NCI-H774 (cell line): ENCODE measurements at places on chromosomes 3 and 15.

GRCh38 chr15:65292938-65293518 is 2.8 kb upstream of the RNU5A-1 start:
- DNase-seq: no peak

GRCh38 chr3:123660900-123661299 is 76.0 kb upstream of the HACD2 start:
- DNase-seq: no peak

DNA sequence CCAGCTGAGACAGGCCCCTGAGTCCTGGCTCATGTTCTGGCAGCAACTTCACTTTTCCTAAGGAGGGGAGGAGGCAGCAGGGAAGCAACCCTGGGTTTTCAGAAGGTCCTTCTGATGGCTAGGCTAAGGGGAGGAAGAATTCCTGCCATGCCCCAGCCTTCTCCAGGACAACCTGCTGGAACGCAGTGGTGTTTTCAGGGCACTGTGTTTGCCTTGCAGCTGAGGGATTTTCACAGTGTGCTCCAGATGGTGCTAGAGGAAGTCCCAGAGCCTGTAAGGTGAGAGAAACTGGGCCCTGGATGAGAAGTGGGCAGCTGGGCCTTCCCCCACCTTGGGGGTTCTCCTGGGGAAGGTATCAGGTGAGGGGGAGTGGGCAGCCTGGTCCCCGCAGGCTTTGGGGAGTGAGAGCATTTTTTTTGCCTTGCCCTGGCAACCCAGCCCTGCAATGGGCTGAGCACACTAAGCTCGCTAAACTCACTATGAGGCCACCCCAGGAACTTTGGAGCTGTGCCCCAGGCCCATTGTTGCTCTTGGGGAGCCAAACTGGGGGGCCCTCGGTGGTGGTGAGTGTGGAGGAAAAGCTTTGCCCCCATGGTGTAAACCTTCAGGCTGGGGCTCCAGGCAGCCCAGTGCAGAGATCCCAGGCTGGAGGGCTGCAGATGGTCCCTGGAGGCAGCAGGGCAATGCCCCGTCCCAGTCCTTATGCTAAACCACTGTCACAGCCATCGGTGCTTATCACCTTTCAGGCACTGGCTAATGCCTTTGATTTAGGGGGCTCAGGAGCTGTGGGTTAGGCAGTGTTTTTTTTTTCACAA is 41.1 kb downstream of the ACAA1 start:
- no peak for DNase-seq

GRCh38 chr3:129182390-129183185 is 1.1 kb downstream of the CNBP start:
- no peak for DNase-seq

DNA sequence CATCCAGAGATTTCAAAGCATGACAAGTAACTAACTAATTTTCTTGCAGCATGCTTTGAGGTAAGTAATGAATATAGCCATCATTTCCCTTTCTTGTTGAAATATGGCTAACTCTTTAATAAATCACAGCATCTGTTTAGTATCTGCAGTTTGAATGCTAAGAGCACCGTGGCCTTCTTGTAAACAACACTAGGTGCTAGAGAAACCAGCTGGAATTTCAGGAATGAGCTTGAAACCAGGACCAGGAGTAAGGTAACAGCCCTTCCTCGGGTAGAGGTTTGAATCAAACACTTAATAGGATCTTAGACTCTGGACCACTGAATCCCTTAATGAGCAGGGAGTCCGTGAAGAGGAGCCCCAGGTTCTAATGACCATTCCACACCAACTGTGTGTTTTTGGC is 13.6 kb downstream of the CALML4 start:
- no peak for DNase-seq

- DNase-seq: no peak
Observed at GRCh38 chr3:187497052-187497451, 128.9 kb downstream of the RTP4 start.

- DNase-seq: peak; percentile 89
Observed at GRCh38 chr15:90165659-90166489, 35.3 kb upstream of the SEMA4B start.

DNA sequence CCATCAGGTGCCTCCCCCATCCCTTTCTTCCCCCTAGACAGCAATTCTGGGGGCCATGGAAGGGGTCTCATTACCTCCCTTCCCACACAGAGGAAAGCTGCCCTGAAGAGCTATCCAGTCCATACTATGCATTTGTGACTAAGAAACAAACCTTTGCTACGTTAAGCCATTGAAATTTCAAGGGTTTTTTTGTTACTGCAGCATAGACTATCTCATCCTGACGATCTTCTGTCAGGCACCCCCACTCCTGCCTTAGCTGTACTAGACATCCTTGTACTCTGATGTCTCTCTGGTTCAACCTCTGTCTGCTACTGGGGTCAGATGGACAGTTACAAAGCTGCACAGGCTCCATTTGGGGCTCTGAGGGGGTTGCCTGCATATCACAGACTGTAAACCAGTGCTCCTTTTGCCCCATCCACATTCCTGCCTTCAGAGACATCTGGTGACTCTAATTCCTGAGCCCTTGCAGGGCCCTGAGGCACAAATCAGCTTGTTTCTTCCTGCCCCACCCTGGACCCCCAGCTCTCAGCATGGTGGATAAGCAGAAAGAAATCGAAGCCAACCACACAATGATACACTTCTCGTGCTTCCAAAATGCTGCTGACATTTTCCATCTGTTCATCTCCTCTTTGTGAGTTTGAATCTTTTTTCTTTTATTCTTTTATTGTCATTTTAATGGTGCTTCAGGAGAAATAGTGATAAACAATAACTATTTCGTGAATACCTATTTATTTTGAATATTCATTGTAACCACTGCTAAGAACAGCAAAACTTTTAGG is 21.6 kb upstream of the NSMCE3 start:
- DNase-seq: no peak

DNA sequence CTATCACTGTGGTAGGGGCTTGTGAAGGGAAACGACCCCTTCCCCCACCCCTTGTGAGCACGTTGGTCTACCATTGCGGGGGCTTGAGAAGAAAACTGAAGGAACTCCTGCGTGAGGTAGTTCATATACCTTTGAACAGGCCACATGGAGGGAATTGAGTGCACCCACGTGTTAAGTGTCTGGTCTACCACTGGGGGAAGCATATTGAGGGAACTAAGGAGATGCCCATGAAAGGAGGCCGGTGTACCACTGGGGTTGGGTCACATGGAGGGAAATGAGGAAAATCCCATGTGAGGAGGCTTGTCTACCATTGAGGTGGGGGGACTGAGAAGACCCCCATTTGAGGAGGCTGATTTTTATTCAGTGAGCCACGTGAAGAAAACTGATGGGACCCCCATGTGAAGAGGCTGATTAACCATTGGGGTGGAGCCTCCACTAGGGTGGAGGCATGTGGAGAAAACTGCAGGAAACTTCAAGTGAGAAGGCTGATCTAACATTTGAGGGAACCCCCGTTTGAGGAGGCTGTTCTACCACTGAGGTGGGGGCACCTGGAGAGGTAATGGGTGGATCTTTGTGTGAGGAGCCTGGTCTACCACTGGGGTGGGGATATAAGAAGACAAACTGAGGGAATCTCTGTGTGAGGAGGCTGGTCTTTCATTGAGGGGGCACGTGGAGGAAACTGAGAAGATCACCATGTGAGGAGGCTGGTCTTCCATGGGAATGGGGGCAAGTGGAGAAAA is 163.2 kb downstream of the FBLN2 start:
- no peak for DNase-seq

DNA sequence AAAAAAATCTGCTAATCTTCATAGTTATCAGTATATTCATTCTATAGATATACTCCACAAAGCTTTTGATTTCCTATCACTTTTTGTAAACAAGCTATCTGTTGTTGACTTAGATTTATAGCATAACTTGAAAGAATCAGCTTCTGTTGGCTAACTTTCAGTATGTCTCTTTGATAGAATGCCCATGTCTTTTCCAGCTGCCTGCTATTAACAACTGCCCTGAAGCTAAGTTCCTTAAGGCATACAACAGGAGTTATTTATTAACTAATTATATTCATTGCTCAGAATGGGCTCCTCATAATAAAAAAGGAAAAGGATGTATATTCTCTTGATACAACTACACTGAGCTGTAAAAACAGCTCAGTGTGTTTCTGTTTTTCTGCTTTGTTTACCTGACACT is 293.9 kb downstream of the TUSC7 start:
- DNase-seq: no peak

DNA sequence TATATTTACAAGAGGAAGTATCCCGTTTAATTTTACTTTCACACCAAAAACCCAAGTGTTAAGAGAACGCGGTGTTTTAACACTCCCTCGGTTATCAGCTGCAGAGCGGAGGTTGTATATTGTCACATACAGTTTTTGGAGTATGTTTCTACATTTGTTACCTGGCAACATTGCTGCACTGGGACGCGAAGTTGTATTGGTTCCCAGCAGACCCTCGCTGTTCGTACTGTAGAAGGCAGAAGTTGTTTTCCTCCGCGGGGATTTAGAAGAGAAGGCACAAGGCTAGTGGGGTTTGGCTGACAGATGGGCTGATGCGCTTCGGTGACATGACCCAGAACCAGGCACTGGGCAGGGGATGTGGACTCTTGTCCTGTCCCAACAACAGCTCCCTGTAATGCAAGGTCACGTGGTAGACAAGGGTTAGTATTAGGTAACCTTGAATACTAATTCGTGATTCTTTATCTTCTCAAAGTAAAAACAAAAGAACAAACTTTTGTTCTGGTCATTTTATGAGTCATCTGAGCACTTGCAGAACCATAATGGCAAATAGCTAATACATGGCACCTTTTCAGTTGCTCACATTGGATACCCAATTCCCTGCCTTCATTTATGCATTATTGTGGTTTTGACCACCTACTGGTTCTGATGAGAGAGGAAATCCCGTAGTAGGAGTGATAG is 230.4 kb upstream of the BHLHE40 start:
- no peak for DNase-seq

DNA sequence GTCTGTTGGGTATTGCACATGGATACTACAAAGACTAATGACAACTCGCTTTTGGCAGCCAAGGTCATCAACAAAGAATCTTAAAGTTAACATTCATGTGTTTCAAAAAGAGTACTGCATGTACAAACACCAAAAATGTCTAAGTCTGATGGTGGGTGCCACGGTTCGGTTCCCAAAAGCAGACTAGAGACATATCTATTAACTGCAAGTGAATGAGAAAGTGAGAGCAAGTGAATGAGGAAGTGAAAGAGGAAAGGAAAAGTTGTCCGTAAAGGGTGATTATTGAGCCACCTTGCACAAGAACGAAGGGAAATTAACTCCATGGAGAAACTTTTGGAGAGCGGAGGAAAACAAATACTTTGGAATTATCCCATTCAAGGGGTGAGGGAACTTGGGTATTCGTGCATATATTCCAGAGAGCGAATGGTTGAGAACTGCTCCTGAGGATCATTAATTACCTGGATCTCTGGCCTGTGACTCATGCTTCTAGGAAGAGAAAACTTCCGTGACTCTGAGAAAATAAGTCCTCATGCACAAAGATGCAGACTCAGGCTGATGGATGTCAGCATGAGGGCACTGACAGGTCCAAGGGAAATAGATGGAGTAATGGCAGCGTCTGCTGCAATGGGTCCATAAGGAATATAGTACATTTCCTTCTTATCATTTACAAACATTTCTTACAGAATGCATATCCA is 336.5 kb upstream of the TGFBR2 start:
- DNase-seq: no peak

DNA sequence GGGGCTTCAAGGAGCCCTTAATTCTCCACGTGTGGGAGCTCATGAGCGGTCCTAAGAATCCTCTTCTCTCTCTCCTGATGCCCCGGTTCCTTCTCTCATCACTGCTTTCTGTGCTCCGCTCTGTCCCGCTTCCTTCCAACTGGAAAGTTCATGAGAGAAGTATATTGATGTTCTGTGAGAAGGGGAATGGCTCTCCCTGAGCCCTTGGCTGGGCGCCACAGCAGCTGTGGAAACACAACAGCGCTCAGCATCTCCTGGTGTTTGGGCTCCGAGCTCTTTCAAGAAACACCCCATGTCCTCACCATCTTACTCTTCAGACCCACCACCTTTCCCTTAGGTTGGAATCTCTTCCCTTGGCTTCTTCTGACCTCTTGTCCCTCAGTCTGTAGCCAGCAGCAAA is 161.7 kb downstream of the VGLL4 start:
- DNase-seq: no peak

DNA sequence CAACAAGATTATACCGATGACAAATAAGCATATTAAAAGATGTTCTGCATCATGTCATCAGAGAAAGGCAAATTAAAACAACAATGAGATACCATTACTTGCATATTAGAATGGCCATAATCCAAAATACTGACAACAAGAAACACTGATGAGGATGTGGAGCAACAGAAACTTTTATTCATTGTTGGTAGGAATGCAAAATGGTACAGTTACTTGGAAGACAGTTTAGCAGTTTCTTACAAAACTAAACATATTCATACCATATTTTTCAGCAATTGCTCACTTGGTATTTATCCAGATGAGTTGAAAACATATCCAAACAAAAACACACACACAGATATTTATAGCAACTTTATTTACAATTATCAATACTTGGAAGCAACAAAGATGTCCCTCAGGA is 160.9 kb upstream of the MME start:
- no peak for DNase-seq

DNA sequence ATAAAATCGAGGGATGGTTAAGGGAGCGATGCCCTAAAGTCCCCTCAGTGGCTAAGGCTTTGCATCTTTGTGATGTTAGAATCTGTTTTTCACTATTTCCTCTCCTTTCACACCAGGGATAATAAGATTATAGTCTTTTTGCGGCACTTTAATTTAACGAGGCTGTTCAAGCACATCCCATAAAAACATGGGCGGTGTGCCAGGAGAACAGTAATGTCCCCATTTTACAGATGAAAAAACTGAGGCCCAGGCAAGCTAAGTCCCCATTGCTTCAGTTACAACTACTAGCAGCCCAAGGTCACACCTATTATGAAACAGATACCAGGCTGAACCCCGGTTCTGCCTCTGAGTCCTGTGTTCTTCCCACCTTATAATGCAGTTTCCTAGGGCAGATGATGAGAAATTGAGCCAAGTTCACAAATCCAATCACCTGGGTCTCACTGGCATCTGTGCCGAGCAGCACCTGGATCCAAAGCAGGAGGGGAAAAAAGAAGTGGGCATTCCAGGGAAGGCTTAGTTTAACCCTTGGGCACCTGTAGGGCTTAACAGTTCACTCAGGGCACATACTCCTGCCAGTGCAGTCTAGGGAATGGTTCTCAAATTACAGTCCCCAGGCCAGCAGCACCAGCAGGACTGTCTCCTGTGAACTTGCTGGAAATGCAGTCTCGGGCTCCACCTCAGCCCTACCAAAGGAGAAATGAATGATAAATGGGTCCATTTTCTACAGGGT is 169.3 kb downstream of the RAB11A start:
- no peak for DNase-seq

DNA sequence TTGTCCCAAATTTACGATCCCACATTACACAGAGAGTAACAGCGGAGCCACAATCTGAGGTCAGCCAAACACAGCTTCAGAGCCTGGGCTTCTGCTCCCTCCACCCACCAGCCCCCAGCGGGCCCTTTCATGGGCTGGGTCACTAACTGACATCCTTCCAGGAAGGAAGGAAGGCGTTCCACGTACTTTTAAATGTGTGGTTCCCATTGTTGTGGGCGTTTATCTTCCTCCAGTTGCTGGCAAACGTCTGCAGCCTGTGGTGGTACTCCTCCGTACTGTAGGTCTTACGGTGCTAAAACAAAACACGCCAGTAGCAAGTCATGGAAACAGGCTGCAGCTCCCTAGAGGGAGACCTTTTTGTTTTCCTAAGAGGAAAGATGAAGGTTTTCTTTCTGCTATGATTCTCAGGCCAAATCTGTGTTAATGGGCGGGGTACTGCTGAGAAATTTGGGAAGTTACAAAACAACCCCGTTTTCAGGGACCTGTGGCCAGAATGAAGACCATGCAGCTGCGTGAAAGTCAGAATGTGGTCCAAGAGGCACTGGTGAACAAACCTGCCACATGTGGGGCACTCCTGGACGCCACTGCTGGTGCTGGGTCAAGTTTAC is 7.6 kb downstream of the CTSH start:
- DNase-seq: no peak
